ENCODE measurements at places on chromosomes 6 and 20. TPM values are rescaled to one million over a fixed set of nuclear protein-coding genes. Genes with fewer than 3 reads are reported as not detected.
A peak's percentile ranks its signal among the peaks of the same experiment; 100 is the strongest.

The PLN gene
- 0.05 TPM for total RNA-seq

The SLC22A16 gene
- 0.42 TPM for total RNA-seq

The GLP1R gene
- total RNA-seq: not detected

- no peak for DNase-seq
These were observed 340.3 kb downstream of the QKI start for GRCh38 chr6:163754866-163755265.

DNA sequence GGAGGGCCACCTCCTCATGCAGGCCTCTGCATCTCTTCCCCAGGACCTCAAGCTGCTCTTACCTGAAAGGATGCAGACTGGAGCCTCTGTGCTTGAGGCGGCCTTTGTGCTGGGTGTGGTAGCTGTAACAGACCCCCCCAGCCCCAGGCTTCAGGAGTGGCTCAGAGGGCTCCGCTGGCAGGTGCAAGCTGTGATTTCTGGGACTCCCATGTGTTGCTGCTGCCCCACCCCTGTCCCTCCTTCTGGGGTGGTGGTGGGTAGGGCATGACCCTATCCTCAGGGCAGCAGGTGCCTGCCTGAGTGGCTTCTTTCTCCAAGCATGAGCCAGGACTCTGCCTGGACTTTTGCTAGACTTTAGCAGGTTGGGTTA is 121.2 kb downstream of the SULF2 start:
- no peak for DNase-seq

DNA sequence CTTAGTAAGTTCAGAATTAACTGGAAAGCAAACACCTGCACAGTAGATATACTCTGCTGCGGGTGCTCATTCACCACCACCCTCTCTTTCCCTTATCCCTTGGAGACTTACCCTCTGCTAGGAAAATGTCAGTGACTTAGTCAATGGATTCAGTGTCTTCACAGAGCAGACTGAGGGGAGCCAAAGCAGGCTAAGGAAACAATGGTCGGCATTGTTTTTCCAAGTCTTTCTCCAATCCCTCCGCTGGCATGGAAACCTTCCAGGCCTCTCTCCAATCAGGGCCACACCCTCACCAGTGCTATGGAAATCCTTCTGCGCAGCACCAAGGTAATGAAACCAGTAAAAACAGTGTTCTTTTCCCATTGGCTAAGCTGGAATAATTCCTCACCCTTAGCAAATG is 531.2 kb downstream of the TFAP2B start:
- no peak for DNase-seq

DNA sequence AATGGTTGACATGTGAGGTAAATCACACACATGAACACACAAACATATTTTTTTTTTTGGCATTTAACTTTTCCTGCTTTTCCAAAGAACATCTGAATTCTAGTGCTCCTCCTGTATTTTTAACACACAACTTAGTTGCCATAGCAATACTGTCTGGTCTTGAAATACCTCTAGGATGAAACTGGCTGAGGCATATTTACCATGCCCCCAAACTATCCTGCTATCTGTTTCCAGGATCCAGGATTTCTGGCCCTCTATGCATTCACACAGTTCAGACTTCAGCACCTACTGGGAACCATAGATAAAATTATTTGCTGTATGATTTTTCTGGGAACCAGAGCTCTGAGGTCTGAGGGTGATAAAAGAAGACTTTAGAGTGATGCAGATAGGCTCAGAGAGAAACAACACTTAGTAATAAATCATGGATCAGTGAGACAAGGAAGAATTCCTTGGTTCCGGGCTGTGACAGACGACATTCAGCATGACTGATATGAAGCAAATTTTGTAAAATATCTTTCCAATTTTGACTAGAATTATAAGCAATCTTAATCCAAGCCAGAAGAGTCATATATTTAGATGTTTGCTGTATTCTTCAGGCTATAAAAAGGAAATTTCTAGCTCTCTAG is 359.7 kb downstream of the BTBD9 start:
- peak; percentile 42 for DNase-seq

DNA sequence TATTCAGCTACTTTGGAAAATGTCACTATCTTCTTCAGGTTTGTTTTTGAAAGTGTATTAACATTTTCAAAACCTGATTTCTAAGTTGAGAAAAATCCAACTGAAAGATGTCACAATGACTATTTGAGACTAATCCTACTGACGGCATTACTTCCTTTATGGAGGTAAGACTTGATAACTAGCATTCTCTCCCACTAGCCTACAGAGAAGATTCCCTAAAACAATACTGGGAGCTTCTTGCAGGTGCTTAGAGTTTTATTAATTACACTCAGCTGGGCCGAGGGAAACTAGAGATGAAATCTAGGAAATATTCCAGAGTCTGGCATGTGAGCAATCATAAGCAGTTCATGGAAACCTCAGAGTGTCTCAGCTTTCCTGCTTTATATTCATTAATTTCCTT is 114.0 kb downstream of the LCA5 start:
- DNase-seq: no peak

DNA sequence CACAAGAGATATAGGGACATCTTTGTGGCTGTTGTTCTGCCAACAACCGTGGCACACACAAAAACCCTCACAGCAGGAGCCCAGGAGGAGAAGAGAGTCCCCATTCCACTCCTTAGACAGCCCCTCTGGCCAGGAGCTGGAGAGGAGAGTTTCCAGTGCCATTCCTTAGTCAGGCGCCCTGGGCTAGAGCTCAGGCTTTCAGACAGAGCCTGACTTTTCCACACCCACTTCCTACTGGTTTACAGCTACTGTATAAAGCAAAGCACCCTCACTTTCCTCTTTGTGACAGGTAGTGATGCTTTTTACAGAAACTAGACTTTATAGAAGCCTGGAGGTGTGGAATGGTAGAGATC is 145.9 kb downstream of the SYCP2 start:
- no peak for DNase-seq

DNA sequence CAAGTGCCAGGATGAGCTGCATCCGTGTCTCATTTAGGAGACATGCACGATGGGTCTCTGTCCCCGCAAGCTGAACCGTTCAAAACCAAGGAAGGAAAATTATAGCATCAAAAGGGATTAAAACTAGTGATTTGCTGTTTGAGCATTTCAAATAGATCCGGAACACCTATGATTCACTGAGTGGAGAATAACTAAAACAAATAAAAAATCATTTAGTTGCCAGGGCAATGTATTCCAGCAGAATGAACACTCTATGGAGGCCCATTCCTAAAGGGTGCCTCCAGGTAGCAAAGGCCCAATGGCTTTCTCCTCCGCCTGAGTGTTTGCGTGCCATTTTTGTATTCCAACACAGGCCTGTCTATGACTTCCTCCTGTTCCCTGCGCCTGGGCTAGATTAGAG is 354.8 kb downstream of the ZFAND3 start:
- DNase-seq: no peak

- no peak for DNase-seq
These were observed 10.3 kb downstream of the KIZ start for GRCh38 chr20:21136015-21136732.

Data from M059J (cell line).